Ovary (tissue), 10 donors: ENCODE measurements at places on chromosomes 5 and 9. TPM values are rescaled to one million over a fixed set of nuclear protein-coding genes. Genes with fewer than 3 reads are reported as not detected.

Gene MPDZ
- 45.9 TPM for total RNA-seq

Gene RORB
- 0.80 TPM for total RNA-seq

Gene PLCXD3
- total RNA-seq, result 69.5 TPM

Gene SURF2
- total RNA-seq, result 19.6 TPM

Gene DND1
- 0.30 TPM for total RNA-seq

Gene FAT2
- total RNA-seq, result 0.52 TPM

Gene ANGPTL2
- 64.1 TPM for total RNA-seq

Gene PKD2L2
- total RNA-seq, result not detected

Gene MAML1
- total RNA-seq, result 35.4 TPM

Gene IRGM
- not detected for total RNA-seq

Gene PCDHB10
- total RNA-seq, result 2.7 TPM

Gene MORN5
- total RNA-seq, result not detected

Gene HINT2
- 16.4 TPM for total RNA-seq

Gene TMEM252
- not detected for total RNA-seq

Gene RAI14
- total RNA-seq, result 36.1 TPM

Gene PRLR
- 18.5 TPM for total RNA-seq

Gene KLHL3
- total RNA-seq, result 8.7 TPM

Gene DPP7
- 55.8 TPM for total RNA-seq

Gene MOB3B
- 39.8 TPM for total RNA-seq

Gene DMGDH
- 5.5 TPM for total RNA-seq

Gene MRPL41
- 48.3 TPM for total RNA-seq
